H1 (cell line): ENCODE measurements at places on chromosomes 6 and 20. TPM values are rescaled to one million over a fixed set of nuclear protein-coding genes. Genes with fewer than 3 reads are reported as not detected.

DNA sequence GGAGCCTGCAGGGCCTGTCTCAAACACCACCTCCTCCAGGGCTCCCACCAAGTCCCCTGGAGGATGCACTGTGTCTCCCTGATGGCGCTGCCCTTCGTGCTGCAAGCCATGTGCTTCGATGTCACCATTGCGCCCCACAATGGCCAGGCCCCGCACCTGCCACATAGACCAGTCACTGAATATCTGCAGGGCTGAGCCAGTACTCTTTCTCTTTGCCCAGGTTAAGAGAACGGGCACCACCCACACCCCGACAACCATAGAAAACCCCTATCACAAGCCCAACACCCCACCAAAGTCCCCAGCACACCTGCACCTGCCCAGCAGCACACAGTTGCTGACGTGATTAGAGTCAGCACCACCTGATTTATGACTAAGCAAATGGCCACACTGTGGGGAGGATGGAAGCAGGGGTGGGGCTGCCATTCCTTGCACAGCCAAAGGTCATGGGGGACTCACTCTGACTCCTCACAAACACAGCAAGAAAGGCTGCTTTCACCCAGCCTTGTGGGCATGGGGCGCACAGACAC is 104.3 kb downstream of the SLC23A2 start:
- no peak for DNase-seq

DNA sequence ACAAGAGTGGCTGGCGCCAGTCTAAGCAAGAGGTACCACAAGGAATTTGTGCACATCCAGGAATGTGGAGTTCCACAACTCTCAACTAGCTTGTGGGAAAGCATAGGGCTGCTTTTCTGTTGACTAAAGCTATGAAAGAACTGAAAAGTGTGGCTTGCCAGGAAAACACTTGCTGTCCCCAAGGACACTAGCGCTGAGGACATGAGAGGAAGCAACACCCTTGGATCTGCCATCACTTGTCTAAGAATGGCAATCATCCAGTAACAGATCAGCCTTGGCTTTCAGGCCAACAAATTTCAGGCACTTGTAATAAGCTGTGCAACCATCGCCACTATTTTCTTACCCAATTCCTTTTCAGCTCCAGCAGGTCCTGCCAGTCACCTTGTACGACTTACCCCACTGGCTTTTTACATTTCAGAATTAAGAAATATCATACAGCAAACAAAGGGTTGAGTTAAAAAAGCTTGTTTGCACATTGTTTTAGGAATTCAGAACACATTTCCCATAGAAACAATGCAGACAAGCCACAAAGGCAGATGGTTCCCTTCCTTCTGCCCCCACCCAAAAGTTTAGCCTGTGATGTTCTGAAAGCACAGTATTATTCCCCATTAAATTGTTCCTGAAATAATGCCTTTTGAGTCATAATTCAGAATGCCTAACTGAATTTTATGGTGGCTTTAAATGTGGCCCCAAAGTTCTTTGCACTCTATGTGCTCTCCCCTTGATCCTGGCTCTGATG is 57.9 kb upstream of the SSTR4 start:
- no peak for DNase-seq

- DNase-seq: no peak
Measured at GRCh38 chr6:106426250-106426970, 65.9 kb downstream of the CRYBG1 start.

DNA sequence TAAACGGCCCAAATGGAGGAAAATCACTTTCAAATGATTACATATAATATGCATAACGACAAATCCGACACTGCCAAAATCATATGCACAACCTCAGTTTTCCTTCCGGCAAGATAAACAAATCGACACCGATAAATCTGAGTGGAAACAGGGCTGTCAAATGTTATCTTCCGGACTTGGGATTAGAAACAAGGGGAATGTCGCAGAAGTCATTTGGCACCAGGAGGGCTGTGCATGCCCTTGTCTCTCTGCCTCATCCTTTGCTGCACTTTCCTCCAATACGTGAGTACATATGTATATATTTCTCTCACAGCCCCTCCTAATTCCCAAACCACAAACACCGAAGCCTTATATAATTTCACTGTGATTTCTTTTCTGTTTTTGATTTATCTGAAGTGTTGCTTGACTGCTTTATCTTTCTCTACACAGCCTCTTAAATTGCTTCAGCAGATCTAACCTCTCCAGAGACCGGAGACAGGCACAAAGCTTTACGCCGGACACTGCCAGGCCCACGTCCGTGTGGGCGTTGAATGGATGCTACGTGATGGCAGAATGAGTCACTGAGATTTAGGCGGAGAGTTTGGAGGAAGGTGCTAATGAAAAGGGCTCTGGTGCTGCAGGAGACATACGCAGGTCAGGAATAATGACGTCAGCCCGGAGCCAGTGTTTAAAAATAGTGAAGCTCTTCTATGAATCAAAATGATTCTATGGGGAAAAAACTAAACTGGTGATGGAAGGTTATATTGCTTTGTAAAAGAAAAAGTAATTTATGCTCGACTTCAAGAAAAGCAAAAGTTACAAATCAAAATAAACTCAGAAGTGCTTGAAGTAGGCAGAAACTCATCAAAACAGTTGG is 21.0 kb upstream of the PRELID3B start:
- no peak for DNase-seq

DNA sequence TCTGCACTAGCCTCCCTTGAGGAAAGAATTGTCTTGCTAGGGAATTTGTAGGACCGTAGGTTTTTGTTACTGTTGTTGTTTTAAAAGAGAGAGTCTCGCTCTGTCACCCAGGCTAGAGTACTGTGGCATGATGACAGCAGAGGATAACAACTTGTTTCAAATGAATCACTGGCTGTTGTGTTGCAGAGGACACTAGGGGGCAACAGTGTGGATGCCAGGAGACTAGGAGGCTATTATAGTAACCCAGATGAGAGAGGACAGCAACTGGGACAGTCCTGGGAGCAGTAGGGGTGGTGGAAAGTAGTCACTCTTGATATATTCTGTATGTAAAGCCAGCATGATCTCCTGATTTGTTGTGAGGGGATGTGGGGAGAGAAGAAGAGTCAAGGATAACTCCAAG is 41.8 kb upstream of the LAMA4 start:
- DNase-seq: peak; percentile 46

DNA sequence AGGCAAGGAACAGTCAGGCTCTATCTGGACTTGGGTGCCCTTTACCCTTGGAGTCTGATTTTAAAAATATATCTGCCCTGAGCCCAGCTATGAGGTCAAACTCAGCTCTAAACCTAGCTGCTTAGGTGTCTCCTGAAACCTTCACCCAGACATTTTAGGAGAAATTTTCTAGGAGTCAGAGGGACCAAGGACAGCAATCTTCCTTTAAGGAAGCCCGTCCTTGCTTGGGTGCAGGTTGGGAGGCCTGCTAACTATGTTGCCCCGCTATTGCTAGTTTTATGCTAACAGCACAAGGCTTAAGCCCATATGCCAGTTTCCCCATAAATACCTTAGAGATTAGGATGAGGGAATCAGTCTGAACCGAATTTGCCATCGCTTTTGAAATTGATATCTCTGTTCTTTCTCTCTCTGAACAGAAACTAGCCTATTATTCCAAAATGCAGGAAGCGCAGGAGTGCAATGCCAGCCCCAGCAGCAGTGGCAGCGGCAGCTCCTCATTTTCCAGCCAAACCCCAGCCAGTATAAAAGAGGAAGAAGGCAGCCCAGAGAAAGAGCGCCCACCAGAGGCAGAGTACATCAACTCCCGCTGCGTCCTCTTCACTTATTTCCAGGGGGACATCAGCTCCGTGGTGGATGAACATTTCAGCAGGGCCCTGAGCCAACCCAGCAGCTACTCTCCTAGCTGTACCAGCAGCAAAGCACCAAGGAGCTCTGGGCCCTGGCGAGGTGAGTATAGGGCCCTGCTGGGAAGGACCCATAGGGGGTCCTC is 2.6 kb downstream of the VGLL2 start:
- peak; percentile 75 for DNase-seq

DNA sequence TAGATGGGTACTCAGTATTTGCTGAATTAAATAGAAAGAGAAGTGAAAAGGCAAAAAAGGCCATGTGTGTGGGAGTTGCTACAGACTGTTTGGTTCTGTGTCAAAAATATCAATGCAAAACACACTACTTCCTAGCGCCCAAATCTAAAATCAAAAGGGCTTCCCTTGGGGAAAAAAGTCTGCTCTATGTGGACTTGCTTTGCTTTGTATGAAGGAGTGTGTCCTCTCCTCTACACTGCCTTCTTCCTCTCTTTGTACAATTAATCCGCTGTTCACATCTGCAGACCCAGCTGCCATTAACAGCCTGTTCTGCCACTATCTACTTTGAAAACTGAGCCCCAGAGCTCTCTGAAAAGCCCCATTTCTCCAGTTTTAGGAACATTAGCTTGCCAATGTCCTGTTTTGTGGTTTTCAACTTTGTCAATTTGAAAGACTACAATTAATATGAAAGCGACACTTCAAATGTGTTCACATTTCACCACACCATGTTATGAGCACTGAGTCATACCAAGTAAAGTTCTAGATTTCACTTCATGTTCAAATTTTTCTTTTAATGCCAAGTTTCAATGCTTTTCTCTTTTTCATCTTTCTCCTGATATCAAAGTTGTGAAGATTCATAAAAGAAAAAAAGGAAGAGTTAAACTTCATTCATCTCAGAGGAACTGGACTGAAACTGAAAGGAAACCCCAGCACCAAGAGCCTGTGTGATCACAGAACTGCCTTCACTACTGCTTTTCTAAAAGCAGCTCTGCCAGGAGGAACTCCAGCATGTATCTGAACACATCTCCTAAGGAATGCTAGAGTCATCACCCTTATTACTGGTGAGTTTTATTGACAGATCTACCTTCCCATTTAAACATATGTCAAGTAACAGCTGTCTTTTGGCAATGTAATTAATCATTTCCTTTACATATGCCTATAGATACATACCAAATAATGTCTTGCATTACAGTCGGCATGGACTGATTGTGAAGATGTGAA is 102.6 kb downstream of the KIF13A start:
- DNase-seq: no peak

DNA sequence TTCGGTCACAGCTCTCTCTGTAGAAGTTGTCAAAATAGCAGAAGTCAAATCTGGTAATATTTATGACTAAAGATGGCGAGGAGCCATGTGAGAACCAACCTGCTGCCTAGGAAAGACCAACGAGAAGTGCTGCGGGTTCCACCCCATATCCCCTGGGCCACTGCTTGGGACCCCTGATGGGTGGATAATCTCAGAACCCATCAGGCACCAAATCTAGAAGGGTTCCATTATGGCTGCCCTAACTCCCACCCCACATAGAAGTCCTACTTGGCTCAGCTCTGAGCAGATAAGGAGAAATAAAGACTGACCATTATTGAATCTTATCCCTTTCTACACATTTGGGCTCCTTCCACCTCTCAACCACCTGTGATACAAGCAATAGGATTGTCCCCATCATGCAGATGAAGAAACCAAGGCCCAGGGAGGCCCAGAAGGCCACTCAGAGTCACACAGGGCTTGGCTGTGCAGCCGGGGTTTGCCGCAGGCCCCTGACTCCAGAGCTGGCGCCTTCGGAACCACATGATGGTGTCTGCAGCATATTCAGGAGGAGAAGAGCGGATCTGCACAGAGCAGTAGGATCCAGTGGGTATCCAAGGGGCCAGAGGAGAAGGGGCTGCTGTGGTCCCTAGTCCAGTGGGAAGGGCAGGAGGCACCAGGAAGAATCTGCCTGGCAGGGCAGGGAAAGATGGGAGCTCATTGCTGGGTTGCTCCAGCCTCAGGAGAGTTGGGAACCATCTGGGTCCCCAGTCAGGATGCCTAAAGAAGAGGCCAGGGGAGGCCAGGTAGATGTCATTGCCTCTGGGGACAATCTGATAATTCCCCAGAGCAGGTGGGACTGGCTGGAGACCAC is 9.6 kb upstream of the PCMTD2 start:
- DNase-seq: no peak

GRCh38 chr6:23526526-23526925 is 599.5 kb upstream of the NRSN1 start:
- DNase-seq: no peak

Gene GPSM3
- polyA plus RNA-seq: 9.8 and 10.6 TPM in 2 replicates

Gene TFAP2C
- 1.7 and 2.8 TPM in 2 replicates for polyA plus RNA-seq

Gene MROH8
- polyA plus RNA-seq: 0.67 and 0.86 TPM in 2 replicates
